ENCODE measurements at places on chromosomes 3 and 15. TPM values are rescaled to one million over a fixed set of nuclear protein-coding genes. Genes with fewer than 3 reads are reported as not detected.

Gene TUSC2
- 31.9 TPM for total RNA-seq

DNA sequence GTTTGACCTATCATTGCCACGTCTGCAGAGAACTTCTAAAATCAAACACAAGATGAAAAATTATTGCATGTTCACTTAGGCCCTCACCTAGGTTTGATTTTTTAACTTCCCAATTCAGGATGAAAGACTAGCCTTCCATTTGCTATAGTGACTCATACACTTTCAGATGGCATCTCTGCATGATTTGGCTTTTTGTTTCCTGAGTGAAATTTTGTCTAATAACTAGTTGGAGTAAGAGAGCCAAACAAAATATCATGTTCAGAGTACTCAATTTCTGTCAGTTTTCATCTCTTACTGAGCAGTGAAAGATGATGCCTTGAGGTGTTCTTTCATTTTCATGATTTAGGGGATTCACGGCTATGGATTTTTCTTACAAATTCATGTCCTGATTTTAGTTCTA lies 122.9 kb downstream of the NSUN3 start:
- no peaks in the 10 kb centered on the region for H3K36me3 ChIP-seq
- H3K4me1 ChIP-seq, result no peaks in the 10 kb centered on the region
- H3K27ac ChIP-seq, result no peak overlapping the region
- no peak for DNase-seq
- peaks cover 6% of the 10 kb centered on the region for H3K27me3 ChIP-seq

GRCh38 chr3:69718866-69719586 lies 20.2 kb upstream of the MITF start:
- no peaks in the 10 kb centered on the region for H3K4me1 ChIP-seq
- H3K27ac ChIP-seq, result no peak overlapping the region
- no peaks in the 10 kb centered on the region for H3K27me3 ChIP-seq
- no peak for DNase-seq

Gene MYD88
- 55.8 TPM for total RNA-seq

Gene CD96
- 152 TPM for total RNA-seq

Gene CELF6
- total RNA-seq, result 0.92 TPM

GRCh38 chr15:70189826-70190695 lies 92.3 kb upstream of the TLE3 start:
- H3K27me3 ChIP-seq, result peaks cover 37% of the 10 kb centered on the region
- H3K27ac ChIP-seq, result no peak overlapping the region
- H3K36me3 ChIP-seq, result peaks cover 5% of the 10 kb centered on the region
- no peaks in the 10 kb centered on the region for H3K4me1 ChIP-seq
- no peak overlapping the region for H3K4me3 ChIP-seq

Gene PLCB2
- 90.5 TPM for total RNA-seq

GRCh38 chr3:72311425-72311824 lies 526.5 kb upstream of the PROK2 start:
- peaks cover 6% of the 10 kb centered on the region for H3K4me1 ChIP-seq
- no peak for DNase-seq
- H3K36me3 ChIP-seq, result no peaks in the 10 kb centered on the region
- no peaks in the 10 kb centered on the region for H3K27me3 ChIP-seq
- H3K27ac ChIP-seq, result no peak overlapping the region
- H3K4me3 ChIP-seq, result peak overlapping the region; percentile 30

DNA sequence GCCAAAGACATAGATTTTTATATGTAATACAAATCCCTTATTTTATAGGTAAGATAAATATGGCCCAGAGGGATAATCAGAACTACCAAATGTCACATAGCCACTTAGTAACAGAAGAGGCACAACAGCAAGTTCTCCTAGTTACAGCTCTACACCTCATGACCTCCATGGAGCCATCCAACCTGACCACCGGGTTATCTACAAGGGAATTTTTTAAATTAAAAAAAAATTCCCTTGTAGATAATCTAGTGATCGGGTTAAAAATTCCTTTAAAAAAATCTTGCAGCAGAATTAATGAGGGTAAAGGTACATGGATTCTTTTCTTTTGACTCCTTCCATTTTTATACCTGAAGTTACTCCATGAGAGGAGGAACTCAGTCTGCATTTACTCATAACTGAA lies 365.2 kb upstream of the WNT5A start:
- no peaks in the 10 kb centered on the region for H3K4me1 ChIP-seq
- H3K36me3 ChIP-seq, result no peaks in the 10 kb centered on the region
- no peaks in the 10 kb centered on the region for H3K27me3 ChIP-seq
- DNase-seq, result no peak

DNA sequence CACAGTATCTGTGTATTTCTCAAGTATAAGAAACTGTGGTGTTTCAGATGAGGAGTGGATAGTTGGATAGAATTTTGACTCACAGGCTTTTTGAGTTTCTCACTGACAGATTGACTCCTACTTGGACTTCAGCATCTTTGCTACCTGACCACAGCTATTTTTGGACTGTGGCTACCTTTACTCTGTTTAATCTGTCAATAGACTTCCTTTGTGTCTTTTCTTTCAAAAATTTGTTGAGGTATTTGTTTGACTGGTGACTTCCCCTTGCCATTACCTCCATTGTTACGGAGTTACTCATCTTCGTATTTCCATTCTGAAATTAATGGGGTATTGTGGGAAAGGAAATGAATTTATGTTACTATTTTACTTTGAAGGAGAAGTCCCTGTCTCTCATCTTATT lies 123.8 kb downstream of the AGBL1 start:
- no peak for DNase-seq
- no peak overlapping the region for H3K27ac ChIP-seq
- no peaks in the 10 kb centered on the region for H3K27me3 ChIP-seq
- no peak overlapping the region for H3K4me3 ChIP-seq
- no peaks in the 10 kb centered on the region for H3K36me3 ChIP-seq

- H3K4me3 ChIP-seq, result no peak overlapping the region
- no peak overlapping the region for H3K27ac ChIP-seq
- no peak for DNase-seq
- no peaks in the 10 kb centered on the region for H3K36me3 ChIP-seq
- H3K4me1 ChIP-seq, result peaks cover 44% of the 10 kb centered on the region
Measured at GRCh38 chr15:85619992-85620689, 174.6 kb downstream of the KLHL25 start.

DNA sequence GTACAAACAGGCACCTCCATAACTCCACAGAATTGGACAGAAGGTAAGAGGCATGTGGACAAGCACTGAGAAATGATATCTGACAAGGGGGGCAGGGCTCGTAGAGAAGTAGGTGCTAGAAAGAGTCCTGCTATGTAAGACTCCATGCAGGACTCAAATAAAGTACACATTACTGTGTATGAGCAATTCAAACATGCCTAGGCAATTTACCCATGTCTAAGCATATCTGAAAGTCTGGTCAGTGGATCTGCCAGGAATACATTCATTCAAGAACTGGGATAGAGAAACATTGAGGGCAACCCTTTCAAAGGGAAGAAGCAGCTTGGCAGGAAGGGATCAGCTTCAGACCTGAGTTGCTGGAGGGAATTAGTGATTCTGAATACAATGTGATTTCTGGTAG lies 174.1 kb upstream of the MCTP2 start:
- no peak for DNase-seq
- H3K36me3 ChIP-seq, result no peaks in the 10 kb centered on the region
- peaks cover 26% of the 10 kb centered on the region for H3K27me3 ChIP-seq
- H3K4me1 ChIP-seq, result peaks cover 12% of the 10 kb centered on the region
- H3K4me3 ChIP-seq, result peak overlapping the region; percentile 2

Gene ZNF774
- total RNA-seq, result 1.4 TPM

GRCh38 chr15:71219645-71220044 lies 104.4 kb downstream of the THSD4 start:
- H3K27me3 ChIP-seq, result peaks cover 23% of the 10 kb centered on the region
- H3K4me1 ChIP-seq, result no peaks in the 10 kb centered on the region
- H3K27ac ChIP-seq, result no peak overlapping the region
- H3K36me3 ChIP-seq, result no peaks in the 10 kb centered on the region

- H3K4me1 ChIP-seq, result no peaks in the 10 kb centered on the region
- no peak overlapping the region for H3K27ac ChIP-seq
- H3K27me3 ChIP-seq, result no peaks in the 10 kb centered on the region
- H3K4me3 ChIP-seq, result no peak overlapping the region
- H3K36me3 ChIP-seq, result no peaks in the 10 kb centered on the region
- DNase-seq, result no peak
Measured at GRCh38 chr3:69791106-69791505, 51.8 kb downstream of the MITF start.

Gene SENP8
- total RNA-seq, result 0.84 TPM

Gene RBP2
- total RNA-seq, result not detected

GRCh38 chr3:16301507-16301906 lies 36.5 kb downstream of the OXNAD1 start:
- peak overlapping the region; percentile 87 for H3K27ac ChIP-seq
- H3K4me3 ChIP-seq, result peak overlapping the region; percentile 88
- peaks cover 78% of the 10 kb centered on the region for H3K4me1 ChIP-seq
- H3K36me3 ChIP-seq, result peaks cover 35% of the 10 kb centered on the region
- DNase-seq, result no peak

DNA sequence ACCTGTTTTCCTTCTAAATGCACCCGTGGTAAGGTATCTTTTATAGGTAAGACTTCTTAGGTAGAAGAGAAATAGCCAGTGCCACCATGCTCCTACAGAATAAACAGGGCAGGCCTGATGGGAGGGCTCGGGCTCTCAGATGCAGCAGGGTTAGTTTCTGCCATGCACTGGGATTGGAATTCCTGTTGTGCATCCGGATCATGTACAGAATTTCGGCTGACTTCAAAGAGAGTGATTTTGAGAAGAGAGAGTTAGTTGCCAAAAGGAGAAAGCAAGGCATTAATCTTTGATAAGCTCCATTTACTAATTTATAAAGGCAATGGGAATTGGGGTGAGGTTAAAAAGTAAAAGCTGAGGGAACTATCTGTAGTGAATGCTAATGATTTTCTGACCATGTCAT lies 211.2 kb downstream of the WDR72 start:
- H3K4me3 ChIP-seq, result no peak overlapping the region
- no peak overlapping the region for H3K27ac ChIP-seq
- peaks cover 3% of the 10 kb centered on the region for H3K36me3 ChIP-seq

DNA sequence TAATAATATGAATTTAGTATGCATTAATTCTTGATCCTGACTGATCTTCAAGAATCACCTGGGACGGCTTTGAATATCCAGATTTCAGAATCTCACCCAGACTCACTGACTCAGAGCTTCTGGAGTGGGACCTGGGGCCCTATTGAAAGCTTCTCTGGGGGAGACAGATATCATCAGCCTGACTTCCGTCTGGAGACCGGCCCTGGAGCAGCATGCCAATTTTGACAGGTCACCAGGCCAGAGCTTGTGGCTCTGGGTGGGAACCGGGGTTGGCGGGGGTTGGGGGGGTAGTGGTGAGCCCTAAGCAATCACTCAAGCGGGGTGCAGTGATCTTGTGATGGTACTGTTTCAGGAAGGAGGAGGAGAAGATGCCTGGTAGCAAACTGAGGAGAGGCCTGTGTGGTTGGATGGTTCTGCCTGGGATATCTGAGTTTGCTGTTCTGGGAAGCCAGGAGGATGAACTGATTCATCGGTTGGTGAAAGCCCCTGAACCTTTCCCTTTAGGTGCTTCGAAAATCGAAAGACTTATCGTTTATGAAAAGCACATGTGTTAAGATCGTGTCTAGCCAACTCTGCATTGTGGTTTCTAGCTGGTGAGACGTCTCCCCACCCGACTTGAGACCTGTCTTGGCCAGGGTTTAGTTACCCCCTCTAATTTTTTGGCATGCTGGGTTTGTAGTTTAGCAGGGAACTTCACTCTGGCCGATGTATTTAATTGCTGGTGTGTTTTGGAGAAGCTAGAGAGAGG lies 263.9 kb upstream of the C2CD4B start:
- H3K4me1 ChIP-seq, result no peaks in the 10 kb centered on the region
- DNase-seq, result no peak
- peaks cover 8% of the 10 kb centered on the region for H3K27me3 ChIP-seq
- H3K4me3 ChIP-seq, result no peak overlapping the region

- H3K27ac ChIP-seq, result no peak overlapping the region
- DNase-seq, result no peak
- no peaks in the 10 kb centered on the region for H3K27me3 ChIP-seq
- no peak overlapping the region for H3K4me3 ChIP-seq
Measured at GRCh38 chr3:107675233-107675900, 152.6 kb downstream of the BBX start.

GRCh38 chr3:38623539-38623938 lies 25.9 kb downstream of the SCN5A start:
- H3K27me3 ChIP-seq, result peaks cover 9% of the 10 kb centered on the region
- H3K27ac ChIP-seq, result no peak overlapping the region
- H3K36me3 ChIP-seq, result no peaks in the 10 kb centered on the region
- DNase-seq, result no peak
- no peak overlapping the region for H3K4me3 ChIP-seq
- no peaks in the 10 kb centered on the region for H3K4me1 ChIP-seq

GRCh38 chr3:30704931-30705890 lies 98.8 kb downstream of the TGFBR2 start:
- no peak for DNase-seq
- no peak overlapping the region for H3K4me3 ChIP-seq
- no peak overlapping the region for H3K27ac ChIP-seq
